SJSA1 (cell line): ENCODE measurements at places on chromosomes 12 and 14.

GRCh38 chr12:104929977-104930376 is 28.1 kb downstream of the SLC41A2 start:
- no peak for DNase-seq

DNA sequence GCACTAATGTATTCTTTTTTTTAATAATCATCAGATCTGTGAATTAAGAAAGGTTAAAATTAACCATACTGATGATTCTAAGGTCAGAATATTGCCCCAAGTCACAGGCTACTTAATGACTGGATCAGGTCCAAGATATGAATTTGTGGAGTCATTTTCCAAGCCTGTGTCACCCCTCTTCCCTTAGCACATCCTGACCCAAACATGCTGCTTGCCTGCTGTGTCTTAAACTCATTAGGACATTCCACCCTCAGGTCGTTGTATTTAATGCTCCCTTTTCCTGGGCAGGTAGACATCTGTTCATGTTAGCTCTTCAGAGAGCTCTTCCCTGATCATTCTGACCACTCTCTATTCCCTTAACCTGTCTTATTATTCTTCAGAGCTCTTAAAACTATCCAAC is 463.5 kb upstream of the PDE3A start:
- DNase-seq, result no peak

DNA sequence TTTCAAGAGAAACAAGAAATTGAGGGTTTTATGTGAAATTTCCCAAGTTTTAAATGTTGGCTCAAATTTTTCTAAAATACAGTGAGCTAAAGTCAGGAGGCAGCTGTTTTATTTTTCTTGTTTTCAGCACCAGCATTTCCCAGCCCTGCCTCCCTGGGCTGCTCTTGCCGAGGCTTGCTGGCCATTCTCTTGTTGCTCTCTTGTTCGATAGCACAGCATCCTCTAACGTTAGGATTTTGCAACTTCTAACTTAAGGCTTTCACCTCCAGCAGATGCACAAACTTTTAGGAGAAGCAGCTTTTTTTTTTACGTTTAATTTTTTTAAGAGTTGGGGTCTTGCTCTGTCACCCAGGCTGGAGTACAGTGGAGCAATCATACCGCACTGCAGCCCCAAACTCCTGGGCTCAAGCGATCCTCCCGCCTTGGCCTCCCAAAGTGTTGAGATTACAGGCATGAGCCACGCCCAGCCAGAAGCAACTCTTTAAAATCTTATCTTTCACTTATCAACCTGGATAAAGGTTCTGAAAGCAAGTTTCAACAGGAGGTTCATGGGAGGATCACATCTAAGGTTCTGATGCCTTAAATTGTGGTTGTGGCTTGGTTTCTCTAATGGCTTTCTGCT is 40.2 kb downstream of the B4GALNT3 start:
- no peak for DNase-seq

DNA sequence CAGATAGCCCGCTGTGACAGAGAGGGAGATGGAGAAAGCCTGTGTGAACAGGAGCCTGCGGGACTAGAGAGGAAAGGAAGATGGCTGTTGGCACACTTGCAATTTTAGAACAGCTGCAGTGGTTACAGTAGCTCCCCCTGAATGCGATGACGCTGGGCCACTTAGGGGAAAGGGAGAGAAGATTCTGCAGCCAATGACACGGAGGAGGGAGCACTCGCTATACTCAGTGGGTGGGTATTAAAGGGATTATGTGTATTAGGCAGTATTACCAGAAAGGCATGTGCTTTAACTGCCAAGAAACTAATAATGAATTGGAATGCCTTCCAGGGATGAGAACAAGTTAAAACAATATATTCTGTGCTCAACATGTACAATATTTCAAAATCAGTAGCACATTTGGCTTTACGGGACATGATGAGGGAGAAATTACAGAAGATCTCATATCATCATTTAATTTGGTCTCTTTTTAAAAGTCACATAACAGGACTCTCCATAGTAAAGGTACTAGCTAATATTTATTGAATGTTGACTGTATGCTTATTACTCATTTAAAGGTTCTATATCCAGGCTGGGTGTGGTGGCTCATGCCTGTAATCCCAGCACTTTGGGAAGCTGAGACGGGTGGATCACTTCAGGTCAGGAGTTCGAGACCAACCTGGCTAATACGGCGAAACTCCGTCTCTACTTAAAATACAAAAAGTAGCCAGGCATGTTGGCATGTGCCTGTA is 35.9 kb upstream of the FOS start:
- DNase-seq, result no peak

DNA sequence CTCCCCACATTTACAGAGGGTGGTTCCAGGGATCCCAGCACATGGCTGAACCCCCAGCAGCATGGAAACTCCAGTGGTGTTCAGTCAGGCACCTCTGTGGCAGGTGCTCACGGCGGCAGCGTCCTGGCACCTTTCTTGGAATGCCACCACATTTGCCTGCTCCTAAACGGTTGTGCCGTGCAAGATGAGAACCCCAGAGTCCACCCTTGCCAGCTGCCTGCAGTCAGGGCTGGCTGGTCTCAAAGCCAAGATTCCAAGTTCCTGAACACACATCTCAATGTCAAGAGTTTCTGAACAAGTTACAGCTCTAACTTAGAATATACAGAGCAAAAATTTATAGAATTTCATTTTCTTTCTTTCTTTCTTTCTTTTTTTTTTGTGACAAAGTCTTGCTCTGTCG is 38.7 kb downstream of the DDX51 start:
- DNase-seq, result no peak

GRCh38 chr14:24251880-24252288 is 9.5 kb upstream of the TINF2 start:
- DNase-seq, result peak; percentile 31

DNA sequence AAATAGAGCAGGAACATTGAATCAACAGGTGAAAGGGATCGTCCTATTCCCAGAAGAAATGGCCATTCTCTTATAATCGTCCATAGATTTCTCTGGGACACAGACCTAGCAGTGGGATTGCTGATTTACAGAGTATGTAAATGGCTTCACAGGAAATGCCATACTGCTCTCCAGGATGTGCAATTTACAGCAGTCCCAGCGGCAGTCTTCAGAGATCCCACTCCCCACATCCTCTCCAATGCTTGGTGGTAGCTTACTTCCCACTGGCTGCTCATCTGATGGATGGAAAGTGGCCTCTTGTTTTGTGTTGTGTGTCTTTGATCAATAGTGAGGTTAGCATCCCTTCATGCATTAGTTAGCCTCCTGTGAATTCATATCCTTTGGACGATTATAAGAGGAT is 58.1 kb upstream of the PRMT8 start:
- DNase-seq, result no peak

- DNase-seq, result no peak
These were observed 51.2 kb upstream of the TMPO start for GRCh38 chr12:98464190-98464589.

GRCh38 chr14:85344847-85345570 is 184.9 kb upstream of the FLRT2 start:
- peak; percentile 40 for DNase-seq

DNA sequence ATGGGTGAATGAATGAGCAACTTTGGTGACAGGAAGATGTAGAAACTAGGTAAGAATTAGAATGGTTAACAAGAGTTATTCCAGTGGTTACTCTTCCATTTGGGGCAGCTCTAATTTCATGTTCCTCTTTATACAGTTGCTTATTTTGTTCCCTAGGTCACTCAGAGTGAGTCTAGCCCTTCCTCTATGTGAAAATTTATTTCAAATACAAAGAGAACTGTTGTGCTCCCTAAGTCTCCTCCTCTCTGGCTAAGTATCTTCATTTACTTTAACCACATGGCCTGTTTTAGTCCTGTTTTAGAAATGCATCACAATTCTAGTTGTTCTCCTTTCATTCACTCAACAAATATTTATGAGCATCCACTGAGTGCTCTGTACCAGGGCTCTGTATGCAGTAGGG is 51.1 kb upstream of the HIF1A start:
- no peak for DNase-seq

DNA sequence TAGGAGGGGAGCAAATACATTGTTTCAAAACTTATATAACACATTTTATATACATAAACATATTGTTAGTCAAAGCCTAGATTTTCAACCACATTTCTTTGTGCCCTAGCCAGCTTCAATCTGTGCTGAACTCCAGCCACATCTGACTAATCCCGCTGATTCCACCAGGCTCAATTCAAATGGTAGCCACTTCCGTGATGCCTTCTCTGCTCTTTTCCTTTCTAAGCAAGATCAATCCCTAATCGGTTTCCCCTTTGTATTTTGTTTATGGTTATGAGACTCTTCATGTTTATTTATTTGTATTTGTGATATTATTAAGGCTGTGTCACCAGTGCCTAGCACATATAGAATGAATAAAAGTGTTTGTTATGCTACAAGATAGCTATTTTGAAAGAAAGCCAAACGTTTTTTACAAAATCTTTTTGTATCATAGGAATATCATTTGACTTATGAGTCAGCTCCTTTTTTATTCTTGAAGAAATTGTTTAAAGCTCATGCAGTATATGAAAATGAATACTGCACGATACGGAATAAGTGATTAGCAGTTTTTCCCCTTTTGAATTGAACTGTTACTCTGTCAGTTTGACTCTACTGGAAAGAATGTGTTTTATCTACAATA is 110.2 kb downstream of the PLEKHA5 start:
- no peak for DNase-seq

GRCh38 chr14:33435911-33436689 is 497.4 kb downstream of the NPAS3 start:
- peak; percentile 39 for DNase-seq

- DNase-seq, result no peak
These were observed 48.2 kb downstream of the FOXA1 start for GRCh38 chr14:37546621-37547447.

- DNase-seq, result no peak
These were observed 659.3 kb downstream of the VRK1 start for GRCh38 chr14:97456462-97456861.

GRCh38 chr14:29773990-29774389 is 153.7 kb downstream of the PRKD1 start:
- DNase-seq, result no peak

DNA sequence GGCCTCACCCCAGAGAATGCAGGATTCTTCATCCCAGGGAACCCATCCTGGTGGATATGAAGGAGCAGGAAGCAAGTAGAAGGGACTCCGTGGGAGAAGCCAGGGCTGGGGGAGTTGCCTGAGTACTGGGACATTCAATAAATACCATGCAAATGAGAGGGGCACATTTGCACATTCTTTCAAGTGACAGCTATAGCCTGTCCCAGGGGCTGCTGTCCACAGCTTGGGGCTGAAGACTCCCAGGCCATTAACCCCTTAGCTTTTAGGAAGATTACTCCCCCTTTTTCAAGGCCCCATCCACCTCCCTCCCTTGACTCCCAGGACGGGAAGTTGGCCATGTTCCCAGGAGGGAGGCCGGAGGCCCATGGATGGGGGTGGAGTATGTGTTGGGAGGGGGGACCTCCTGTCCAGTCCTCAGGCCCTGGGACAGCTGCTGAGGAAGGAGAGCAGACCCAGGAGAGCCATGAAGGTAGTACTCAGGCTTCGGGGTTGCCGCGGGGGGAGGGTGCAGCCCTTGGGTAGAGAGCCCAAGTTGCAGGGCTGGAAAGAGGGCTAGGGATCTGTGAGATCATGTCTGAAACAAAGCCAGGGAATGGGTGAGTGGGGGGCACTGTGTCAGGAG is 974 bp upstream of the TNS2 start:
- DNase-seq, result peak; percentile 41

DNA sequence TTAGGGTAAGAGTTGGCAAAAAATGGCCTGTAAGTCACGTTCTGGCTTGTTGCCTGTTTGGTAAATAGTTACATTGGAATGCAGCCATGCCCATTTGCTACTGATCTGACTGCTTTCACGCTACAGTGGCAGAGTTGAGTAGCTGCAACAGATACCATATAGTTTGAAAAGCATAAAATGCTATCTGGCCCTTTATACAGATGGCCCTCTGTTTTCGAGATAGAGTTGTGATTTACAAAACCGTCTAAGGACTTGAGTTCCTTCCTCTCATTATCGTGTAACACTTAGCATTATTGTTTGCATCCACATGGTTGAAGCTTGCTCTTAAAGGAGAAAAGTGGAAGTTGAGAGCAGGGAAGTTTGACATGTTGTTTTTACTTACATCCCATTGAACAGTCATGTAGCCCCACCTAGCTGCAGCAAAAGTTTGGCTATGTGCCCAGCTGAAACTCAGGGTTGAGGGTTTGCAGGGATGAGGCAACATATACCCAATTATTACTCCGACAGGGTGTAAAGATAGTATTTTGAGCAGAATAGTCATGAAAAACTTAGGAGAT is 11.3 kb upstream of the SCFD1 start:
- DNase-seq, result peak; percentile 59

- DNase-seq, result no peak
These were observed 20.4 kb upstream of the AMIGO2 start for GRCh38 chr12:47100160-47100559.
